ENCODE measurements at places on chromosomes 3 and 15.

DNA sequence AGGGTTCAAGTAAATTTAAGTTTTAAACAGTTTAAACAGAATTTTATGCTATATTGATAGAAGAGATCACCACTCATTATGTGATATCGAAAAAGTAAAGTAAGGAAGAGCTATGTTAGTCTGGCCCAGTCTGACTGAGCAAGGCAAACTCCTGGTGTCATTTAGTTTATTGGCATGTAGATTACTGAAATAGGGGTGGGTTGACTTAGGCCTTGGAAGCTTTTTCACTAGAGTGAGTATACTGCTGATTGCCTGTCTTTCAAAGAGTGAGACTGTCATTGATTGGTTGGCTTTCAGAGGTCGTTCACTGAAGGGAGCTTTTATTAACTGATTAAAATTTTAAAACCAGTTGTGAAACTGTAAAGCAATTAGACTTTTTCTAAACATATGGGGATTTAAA lies 294.5 kb downstream of the NAALADL2 start:
- no peak for DNase-seq

DNA sequence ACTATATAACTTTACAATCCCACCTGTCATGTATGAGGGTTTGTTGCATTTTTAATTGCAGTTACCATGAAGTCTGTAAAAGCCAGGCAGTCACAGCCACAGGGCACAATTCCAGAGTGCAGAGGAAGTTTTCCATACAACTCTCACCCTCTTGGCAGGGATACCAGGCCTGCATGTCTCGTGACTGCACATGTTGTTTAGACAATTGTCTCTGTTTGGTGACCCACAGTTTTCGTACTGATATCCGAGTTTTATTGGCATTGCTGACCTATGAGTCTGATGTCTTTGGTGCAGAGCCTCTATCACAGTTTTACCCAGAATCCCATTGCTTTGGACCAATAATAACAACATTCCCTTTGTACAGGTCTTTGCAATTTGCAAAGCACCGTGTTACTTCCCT lies 24.9 kb upstream of the MYZAP start:
- no peak for DNase-seq

DNA sequence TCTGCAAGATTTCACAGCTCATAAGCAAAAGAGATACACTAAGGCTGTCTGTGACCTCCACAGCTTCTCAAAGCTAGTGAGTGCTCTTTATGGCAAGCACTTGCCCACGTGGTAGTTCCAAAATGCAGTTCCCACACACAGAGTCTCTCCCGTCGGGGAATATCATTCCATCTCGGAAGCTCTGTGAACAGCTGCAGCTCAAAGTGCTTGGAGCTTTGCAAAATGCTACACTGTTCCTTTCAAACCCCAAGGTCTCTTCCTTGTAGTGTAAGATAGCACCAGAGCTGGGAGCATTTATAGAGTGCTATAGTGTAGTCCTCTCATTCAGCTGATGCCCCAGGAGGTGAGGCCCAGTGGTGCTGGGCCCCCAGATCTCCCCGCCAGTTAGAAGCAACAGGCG lies 36.1 kb downstream of the ST6GAL1 start:
- DNase-seq: no peak

DNA sequence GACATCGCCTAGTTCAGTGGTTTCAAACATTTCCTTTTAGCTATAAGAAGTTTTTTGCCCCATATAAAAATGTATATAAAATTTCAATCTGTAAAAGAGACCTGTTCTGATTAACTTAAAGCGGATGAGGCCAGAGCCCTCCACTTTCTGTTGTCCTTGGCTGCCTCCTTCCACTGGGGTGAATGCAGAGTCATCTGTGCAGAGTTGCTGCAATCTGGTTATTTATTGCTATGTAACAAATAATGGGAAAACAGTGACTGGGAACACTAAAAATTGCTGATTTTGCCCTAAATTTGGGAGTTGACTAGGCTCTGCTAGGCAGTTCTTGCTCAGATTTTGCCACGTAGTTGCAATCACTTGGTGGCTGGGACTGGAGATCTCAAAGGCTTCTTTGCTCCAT lies 637.8 kb downstream of the GRM7 start:
- DNase-seq: no peak

GRCh38 chr15:63083044-63083443 lies 38.6 kb upstream of the LACTB start:
- DNase-seq: no peak

- DNase-seq: no peak
Observed at GRCh38 chr15:74960286-74960685, 3.7 kb upstream of the RPP25 start.

GRCh38 chr15:70802629-70803028 lies 39.3 kb upstream of the UACA start:
- no peak for DNase-seq

GRCh38 chr15:45442507-45443135 lies 64.3 kb upstream of the GATM start:
- DNase-seq: no peak

DNA sequence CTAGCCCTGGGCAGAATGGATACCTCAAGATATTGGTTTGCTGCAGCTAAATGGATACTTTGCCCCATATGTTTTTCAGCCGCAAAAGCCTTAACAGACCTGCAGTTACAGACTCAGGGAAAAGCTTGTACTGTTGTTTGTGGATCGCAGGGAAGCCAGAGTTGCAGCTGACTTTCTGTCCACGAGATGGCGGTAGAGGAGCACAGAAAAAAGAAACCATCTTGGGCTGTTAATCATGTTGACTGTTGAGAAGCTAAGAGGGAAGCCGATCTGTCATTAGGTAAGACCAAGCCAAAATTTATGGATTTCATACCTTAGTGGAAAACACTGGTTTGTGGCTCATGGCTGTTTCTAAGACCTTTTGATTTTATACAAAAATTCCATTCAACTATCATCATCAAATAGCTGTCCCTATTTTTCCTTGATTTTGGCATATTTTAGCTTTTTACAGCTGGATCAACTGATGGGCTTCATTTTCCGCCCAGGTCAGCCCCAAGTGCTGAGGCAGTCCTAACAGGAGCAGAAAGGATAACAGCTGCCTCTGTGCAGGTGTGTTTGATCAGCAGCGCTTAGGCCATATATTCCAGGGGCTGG lies 205.7 kb upstream of the ZPLD1 start:
- peak; percentile 50 for DNase-seq

DNA sequence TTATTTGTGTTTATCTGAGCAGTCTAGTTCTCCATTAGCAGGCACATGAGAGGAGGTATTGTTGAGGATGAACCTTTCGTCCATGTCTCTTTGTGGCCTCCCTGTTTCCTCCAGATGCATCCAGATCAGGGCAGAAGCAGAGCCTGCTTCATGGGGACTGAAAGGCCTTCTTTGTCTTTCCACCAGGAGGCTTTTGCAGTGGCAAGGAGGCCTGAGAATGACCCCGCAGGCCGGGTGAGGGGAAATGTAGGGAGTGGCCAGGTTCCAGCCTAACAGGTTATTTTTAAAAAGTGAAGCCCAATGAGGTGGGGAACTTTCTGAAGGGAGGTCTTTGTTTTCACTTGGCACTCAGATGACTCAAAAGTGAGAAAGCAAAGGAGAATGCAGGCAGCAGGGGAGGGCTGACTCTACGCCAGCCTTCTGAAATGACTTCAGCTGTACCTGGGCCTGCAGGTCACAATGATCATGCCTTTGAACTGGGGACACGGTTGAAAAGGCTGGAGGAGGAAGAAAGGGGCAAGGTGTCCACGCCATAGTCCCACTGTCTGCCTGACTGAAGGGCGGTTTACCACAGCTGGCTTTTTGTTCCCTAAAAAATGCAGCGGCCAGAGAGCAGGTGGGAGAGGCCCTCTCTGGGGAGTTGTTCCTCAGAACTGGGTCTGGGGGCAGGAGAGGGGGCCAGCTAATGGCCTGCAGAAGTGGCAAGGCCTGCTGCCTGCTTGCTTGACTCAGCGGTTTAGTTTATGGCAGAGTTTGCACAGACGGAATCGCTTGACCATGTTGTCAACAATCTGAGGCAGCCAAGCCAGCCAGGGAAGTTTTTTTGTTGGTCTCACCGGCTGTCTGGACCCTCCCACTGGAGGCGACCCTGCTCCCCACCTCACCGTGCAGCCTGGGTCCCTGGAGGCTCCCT lies 28.7 kb downstream of the CMTM7 start:
- no peak for DNase-seq

- DNase-seq: no peak
Observed at GRCh38 chr3:177221744-177222143, 24.5 kb upstream of the TBL1XR1 start.

DNA sequence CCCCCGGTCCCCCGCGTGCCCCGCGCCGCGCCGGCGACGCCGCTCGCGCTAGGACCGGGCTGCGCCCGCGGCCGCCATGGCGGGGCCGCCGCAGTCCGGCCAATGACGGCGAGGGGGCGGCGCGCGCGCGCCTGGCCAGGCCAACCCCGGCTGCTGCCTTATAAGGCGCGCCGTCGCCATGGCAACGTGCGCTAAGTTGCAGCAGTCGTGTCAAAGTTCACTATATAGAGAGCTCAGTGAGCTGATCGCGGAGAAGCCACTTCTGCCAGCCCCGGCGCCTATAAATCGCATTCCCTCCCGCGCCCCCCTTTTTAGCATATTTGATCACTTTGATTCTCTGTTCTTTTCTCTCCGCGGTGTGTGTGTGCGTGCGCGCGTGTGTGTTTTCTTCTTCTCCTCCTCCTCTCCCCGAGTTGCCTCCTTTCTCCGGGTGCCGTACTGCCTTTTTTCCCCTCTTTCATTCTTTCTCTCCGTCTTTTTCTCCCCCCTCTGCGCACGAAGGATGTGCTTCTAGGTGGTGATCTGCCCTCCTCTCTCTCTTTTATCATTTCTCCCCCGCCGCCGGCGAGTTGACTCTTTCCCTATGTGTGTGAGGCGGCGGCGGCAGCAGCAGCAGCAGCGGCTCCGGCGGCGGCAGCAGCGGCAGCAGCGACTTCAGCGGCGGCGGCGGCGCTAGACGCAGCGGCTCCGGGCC lies at the start of gene NR2F2:
NR2F2 (plus strand) TSS at position 251 of the 694 bp plus-strand sequence. CDS start 1,406 bp downstream, outside the sequence.
- peak; percentile 36 for DNase-seq

- no peak for DNase-seq
Observed at GRCh38 chr15:40314723-40315276, 7.1 kb upstream of the PLCB2 start.

DNA sequence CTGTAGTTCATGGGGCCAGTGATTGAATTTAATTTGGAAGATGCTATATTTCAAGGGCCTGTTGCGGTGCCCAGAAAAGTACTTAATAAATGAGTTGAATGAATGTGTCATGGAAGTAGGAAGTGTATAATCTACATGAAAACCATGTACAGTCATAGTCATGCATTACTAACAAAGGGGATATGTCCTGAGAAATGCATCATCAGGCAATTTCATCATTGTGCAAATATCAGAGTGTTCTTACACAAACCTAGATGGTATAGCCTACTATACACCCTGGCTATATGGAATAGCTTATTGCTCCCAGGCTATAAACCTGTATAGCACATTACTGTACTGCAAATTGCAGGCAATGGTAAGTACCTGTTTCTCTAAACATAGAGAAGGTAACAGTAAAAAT lies 10.7 kb upstream of the MYO5C start:
- no peak for DNase-seq

DNA sequence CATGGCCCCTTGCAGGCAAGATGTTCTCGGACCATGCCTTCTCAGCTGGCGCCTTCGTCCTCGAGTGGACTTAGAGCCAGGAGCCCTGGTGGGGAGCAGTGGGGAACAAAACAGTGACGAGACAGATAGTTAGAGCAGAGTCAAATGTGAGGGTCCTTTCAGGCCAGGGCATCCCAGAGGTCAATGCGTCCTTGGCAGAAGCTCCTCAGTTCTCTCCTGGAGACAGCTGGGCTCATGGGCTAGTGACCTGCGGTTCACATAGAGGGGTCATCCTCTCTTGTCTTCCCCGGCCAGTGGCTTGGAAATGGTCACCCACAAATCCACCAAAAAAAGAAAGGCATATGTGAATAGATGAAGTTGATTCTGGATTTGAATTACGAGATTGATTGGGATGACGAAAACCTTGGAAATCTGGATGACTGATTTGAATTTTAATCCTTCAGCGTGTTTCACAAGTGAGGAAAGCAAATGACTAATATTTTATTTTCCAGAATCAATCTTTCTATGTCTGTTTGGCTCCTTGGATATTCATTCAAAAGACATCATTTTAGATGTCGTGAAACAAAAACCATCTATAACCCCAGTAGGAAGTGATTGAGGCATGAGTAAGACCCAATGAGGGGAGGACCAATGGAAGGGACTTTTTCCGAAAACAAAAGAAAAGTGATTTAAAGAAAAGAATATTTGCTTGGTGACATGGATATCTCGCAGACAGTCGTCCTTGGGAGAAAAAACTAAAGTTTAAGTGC lies 84.5 kb downstream of the ASB7 start:
- DNase-seq: no peak

DNA sequence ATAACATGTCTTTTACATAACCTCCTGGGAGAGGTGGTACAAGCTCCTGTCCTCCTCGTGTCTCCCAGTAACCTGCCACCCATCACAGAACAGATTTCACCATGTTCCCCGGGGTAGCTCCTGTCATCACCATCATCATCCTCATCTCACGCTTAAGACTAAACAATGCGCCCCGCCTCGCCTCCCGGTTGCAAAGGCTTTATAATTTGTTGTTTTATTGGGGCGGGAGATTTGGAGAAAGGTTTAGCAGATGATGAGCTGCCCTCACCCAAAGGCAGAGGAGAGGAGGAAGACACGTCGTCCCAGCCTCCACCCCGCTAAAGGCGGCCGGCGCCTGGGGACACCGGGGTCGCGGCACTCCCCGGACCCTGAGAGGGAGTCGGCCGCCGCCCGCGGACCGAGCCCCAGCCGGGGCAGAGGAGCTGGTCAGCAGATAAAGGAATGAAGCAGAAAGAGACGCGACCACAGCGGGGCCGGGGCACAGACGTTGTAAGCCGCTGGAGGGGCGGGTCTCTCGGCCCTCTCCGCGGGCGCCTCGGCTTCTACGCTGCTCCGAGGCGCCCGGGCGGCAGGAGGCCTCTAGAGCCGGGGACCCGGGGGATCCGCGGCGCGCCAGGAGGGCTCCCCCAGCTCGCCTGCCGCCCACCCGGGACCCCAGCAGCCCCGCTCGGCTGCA lies 589 bp downstream of the HERC1 start:
- DNase-seq: peak; percentile 9

- no peak for DNase-seq
Observed at GRCh38 chr3:136954980-136955780, 2.6 kb upstream of the IL20RB start.

GRCh38 chr3:98726084-98726483 lies 37.1 kb upstream of the ST3GAL6 start:
- no peak for DNase-seq

GRCh38 chr3:71063773-71064290 lies 519.7 kb downstream of the FOXP1 start:
- DNase-seq: peak; percentile 30

- no peak for DNase-seq
Observed at GRCh38 chr15:100932676-100933348, 13.7 kb downstream of the LRRK1 start.

DNA sequence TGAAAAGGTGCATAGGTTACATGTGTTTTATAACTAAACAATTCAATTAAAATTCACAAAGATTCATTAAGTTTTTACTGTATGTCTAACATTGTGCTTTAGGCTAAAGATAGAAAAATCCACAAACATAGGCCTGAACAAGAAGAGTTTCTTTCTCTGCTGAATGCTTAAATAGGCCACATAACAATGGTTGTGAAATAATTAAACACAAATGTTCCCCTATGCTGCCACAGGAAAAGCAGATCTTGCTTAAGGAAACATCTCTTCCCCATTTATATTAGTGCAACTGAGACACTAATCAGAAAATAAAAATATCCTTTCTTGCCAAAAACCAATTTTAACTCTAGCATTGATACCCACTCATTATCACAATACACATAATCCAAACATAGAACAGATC lies 725.4 kb upstream of the DPPA4 start:
- no peak for DNase-seq
